ENCODE measurements at places on chromosomes 3 and 15.

DNA sequence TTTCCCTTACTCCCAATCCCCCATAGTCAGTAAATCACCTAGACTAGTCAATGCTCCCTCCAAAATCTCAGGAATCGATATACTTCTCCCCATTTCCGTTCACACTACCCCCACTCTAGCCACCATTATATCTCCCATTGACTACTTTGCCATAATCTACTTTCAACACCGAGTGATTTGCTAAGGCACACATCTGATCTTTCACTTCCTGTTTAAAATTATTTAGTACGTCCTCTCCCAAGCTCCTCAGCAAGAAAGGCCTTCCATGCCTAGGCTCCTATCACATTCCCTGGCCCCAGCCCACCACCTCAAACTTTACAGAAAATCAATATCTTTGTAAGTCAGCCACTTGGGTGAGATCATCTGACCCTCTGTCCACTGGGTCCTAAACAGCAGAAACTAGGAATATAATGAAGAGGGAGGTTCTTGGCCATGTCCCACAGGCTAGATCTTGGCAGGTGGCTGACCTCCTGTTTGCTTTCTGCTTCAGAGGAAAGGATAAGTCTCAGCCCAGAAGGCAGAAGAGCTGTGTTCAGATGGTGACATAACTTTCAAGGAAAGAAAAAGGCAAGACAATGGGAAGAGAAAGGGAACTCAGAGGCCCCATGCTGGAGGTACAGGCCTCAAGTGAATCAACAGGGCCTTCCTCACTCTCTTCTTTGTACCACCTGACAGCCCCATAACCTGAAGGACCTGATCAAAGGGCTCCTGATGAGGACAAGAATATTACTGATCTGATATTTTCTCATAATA is 103.0 kb downstream of the RPL22L1 start:
- no peak for DNase-seq

GRCh38 chr3:185071287-185071800 is 81.5 kb downstream of the C3orf70 start:
- no peak for DNase-seq

DNA sequence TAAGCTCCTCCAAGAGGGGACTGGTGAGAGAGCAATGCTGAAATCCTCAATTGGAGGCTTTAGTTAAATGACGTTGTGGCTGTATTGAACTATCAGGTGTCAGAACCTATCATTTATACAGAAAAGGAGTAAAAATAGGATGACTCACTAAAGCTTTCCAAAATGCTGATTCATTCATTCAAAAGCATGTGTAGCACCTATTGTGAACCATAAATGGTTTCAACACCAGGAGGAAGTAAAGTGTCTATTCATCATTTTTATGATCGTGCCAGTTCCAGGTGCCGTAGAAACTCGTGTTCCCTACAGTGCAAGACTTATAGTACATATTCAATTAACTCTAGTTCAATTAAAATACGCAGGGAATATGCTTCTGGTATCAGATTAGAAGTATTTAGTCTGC is 66.5 kb upstream of the ARRDC4 start:
- DNase-seq, result no peak

GRCh38 chr3:127677541-127678314 is 5.0 kb downstream of the ABTB1 start:
- no peak for DNase-seq

DNA sequence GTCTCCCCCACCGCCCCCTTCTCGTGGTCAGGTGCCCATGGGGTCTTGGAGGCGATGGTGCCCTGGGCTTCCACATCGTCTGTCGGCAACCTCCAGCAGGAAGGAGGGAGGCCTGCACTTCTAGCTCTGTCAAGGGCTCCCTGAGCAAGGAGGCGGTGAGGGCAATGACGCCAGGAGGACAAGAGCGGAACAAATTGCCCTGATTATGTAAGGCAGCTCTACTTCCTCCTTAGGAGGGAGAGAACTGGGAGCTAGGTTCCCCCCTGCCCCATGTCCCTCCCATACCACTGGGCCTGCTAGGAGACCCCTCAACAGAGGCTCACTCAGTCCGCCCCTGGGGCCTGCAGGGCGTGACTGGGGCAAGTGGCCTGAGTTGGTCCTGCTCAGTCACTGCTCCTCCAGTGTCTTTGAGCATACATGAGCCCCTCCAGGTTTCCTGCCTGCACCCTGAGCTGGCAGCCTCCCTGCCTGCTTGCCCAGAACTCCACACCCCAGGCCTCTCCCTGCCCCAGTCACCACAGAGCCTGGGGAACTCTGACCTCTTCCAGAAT is 56.1 kb downstream of the CACNA2D2 start:
- DNase-seq, result no peak

- no peak for DNase-seq
These were observed 119.3 kb upstream of the BFSP2 start for GRCh38 chr3:133280586-133280985.

DNA sequence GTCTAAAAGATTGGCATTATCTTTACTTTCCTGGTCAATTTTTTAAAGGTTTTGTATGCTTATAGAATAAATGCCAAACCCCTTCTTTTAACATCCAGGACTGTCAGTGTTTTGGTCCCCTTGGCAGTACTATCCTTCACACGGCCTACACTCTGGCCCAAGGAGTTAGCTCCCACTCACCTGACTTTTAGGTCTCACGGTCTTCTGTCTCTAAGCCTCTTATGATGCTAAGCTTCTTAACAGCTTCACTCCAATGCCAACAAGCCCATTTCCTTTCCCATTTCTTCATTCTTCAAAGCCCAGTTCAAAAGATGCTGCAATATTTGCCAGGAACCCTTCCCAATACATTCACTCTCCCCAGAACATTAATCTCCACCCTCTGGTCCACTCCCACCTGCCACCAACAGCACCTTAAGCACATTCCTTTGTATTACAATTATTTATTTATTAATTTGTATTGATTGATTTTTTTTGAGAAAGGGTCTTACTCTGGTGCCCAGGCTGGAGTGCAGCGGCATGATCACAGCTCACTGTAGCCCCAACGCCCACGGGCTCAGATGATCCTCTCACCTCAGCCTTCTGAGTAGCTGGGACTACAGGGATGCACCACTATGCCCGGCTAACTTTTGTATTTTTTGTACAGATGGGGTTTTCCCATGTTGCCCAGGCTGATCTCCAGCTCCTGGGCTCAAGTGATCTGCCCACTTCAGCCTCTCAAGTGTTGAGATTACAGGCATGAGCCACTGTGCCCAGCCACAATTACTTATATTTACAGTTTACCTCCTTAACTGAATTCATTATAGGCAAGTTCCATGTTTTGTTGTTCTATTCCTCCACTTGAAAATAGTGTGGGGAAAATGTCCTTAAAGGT is 27.8 kb downstream of the IFT80 start:
- no peak for DNase-seq

GRCh38 chr15:46344915-46345314 is 710.1 kb downstream of the SQOR start:
- no peak for DNase-seq

GRCh38 chr15:56042031-56042430 is 48.6 kb upstream of the NEDD4 start:
- DNase-seq, result no peak

GRCh38 chr3:145739926-145740325 is 421.1 kb downstream of the PLOD2 start:
- no peak for DNase-seq

- DNase-seq, result no peak
These were observed 348.4 kb upstream of the THBS1 start for GRCh38 chr15:39232512-39232911.

DNA sequence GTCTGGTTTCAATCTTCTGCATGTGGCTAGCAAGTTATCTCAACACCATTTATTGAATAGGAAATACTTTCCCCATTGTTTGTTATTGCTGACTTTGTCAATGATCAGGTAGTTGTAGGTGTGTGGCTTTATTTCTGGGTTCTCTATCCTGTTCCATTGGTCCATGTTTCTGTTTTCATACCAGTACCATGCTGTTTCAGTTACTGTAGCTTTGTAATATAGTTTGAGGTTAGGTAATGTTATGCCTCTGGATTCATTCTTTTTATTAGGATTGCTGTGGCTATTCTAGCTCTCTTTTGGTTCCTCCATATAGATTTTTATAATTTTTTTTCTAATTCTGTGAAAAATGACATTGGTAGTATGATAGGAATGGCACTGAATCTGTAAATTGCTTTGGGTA is 58.3 kb downstream of the LRRC49 start:
- DNase-seq, result no peak

- no peak for DNase-seq
These were observed 115.0 kb downstream of the STAG1 start for GRCh38 chr3:136637176-136637575.

GRCh38 chr3:10379961-10380360 is 59.0 kb upstream of the SEC13 start:
- no peak for DNase-seq

DNA sequence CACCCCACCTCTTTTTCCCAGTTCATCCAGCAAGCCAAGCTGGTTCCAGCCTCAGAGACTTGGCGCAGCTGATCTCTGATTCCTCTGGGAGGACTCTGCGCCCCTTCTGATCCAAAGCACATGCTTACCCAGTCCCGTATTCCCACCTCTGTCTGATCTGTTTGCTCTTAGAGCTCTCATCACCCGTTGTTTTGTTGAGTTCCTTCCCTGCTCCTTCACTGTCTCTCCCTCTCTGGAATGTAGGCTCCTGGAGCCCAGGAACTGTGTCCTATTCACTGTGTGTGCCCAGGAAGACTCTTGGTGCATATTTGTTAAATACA is 1.3 kb upstream of the ZXDC start:
- DNase-seq, result no peak

DNA sequence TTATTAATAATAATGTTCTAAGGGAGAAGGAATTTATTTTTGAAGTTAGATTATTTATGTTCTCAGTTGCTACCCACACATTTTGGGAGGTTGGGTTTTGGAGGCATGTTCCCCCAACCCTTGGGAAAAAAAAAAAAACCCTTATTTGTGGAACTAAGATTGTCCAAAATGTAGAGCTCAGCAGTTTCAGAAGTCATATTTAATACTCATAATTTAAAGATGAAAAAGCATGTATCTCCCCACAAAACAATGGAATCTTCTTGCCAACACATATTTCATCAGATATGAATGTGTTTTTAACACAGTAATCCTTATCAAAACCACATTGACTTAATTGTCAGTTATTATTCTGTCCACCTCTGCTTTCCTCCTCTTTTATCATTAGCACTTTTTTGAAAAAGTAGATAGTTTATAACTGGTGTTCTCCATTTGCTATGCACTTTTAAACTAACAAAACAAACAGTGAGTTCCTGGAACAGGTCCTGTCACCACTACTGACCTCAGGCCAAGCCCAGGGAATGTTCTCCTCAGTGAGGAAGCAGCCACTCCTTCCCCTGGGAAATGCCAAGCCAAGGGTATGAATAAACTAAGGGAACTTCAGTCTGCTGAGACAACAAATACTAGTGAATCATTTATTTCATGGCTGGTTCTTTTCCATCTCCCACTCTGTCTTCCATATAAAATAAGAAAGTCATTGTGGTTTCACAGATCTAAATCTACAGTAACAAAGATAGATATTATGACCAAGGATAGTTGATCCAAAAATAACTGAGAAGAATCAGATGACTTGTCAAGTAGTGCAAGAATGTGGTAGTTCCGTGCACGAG is 414.4 kb upstream of the ALCAM start:
- DNase-seq, result no peak

DNA sequence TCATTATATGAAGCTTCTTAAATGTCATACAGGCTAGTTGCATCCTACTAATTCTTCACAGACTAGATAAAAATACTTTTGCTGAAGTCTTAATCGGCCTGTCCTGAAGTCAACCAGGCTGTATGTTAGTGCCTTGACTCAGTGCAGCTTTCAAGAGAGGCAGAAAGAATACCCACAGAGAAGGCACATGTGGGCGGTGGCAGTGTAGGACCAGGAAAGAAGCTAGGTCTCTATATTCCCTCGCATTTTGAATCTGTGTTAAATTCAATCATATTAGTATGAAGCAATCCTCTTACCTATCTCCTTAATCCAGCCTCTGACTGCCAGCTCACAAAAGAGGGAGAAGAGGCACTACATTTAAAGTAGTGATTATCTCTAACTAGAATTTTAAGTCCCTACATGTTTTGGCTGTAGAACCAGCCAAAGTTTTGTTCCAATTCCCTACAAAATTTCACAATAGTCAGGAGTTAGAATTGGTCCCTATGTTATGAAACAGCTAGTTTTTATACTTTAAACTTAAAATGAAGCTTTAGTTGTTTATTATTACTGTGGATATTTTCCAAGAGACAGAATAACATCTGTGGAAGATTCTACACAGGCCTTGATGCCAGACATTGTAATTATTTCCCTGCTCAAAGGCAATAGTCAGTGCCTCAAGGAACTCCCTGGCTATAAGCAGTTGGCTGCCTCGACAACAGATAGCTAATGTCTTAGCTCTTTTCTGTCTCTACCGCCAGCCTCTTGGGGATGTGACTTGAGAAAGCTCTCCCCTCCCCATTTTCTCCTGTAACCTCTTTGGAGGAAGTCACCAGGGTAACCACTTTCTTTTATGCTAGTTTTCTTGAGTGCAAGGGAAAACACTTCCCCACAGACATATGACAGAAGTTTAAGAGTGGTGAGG is 31.9 kb downstream of the CRTC3 start:
- DNase-seq, result no peak

DNA sequence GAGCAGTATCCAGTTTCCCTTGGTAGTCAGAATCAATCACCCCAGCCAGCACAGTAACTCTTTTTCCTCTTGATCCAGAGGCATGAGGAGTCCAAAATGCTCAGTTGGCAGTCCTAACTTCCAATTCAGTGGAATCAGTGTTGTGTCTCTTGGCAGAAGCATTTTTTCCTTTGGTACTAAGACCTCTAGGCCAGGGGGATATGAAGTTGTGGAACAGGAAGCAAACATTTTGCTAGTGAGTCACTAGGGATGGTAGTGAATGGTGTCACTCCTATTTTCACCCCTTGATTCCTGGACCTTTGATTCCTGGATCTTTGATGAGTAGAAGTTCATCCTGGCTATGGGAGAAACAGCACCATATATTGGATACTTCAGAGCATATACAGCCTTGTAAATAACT is 70.5 kb upstream of the ALDH1A3 start:
- no peak for DNase-seq

DNA sequence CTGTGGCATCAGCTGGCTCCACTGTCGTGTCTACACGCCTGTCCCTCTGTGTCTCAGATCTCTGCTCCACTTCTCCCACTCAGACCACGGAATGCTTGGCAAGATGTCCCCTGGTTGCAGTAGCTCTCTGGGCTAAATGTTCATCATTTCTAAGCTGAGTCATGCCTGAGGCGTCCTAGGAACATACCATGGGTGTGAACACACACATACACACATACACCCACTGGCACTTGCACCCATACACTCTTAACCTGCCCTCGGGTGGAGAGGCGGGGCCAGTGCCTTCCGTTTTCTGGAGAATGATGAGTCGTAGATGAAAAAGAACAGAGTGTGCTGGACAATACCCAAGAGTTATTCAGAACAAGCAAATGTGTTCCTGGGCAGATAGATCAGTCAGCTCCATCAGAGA is 72.4 kb downstream of the SENP2 start:
- no peak for DNase-seq

- no peak for DNase-seq
These were observed 369 bp upstream of the SNX1 start for GRCh38 chr15:64095431-64095794.

- no peak for DNase-seq
These were observed 545.0 kb downstream of the OTOL1 start for GRCh38 chr3:162041622-162042021.

GRCh38 chr3:150757768-150758167 is 5.2 kb downstream of the SIAH2 start:
- no peak for DNase-seq

Data from activated T-helper 9 cell treated with anti-CD3 and anti-CD28 coated beads, Interleukin-2, amount 50 U/mL, for 16 hours (primary cell).